Adipose tissue (tissue), 3 donors: ENCODE measurements at places on chromosomes 11 and 22. TPM values are rescaled to one million over a fixed set of nuclear protein-coding genes. Genes with fewer than 3 reads are reported as not detected.

The NAALAD2 gene
- 5.5 TPM for polyA plus RNA-seq

The MMP27 gene
- not detected for polyA plus RNA-seq

The GPHA2 gene
- 3.6 TPM for polyA plus RNA-seq

The C11orf97 gene
- polyA plus RNA-seq = not detected

The KCNC1 gene
- 0.03 TPM for polyA plus RNA-seq

The OR51B4 gene
- not detected for polyA plus RNA-seq

The PLEKHB1 gene
- 1.1 TPM for polyA plus RNA-seq

The NLRP14 gene
- not detected for polyA plus RNA-seq

The APOA1 gene
- polyA plus RNA-seq = 3.5 TPM

The SLCO2B1 gene
- 15.2 TPM for polyA plus RNA-seq

The CCDC15 gene
- 0.60 TPM for polyA plus RNA-seq

The SPTBN2 gene
- 0.22 TPM for polyA plus RNA-seq

The CD3E gene
- 4.3 TPM for polyA plus RNA-seq

The OOSP2 gene
- polyA plus RNA-seq = not detected

The OR52M1 gene
- polyA plus RNA-seq = not detected

The IGLL1 gene
- polyA plus RNA-seq = not detected

The SHISAL1 gene
- 0.13 TPM for polyA plus RNA-seq

The OR8G5 gene
- not detected for polyA plus RNA-seq

The POU2AF2 gene
- polyA plus RNA-seq = 0.19 TPM

The CNGA4 gene
- polyA plus RNA-seq = 0.13 TPM

The ELMOD1 gene
- polyA plus RNA-seq = 0.19 TPM

The TMEM191C gene
- 0.64 TPM for polyA plus RNA-seq

The NLRP10 gene
- not detected for polyA plus RNA-seq

The PLAAT2 gene
- polyA plus RNA-seq = 1.5 TPM

The KDM4D gene
- polyA plus RNA-seq = 0.34 TPM

The CHADL gene
- polyA plus RNA-seq = 2.9 TPM

The PATE2 gene
- polyA plus RNA-seq = not detected

The OSBP2 gene
- polyA plus RNA-seq = 0.79 TPM

The SERPING1 gene
- 163 TPM for polyA plus RNA-seq

The MRGPRX4 gene
- polyA plus RNA-seq = not detected

The KREMEN1 gene
- 18.4 TPM for polyA plus RNA-seq

The P2RY2 gene
- 1.0 TPM for polyA plus RNA-seq

The BDNF gene
- 0.33 TPM for polyA plus RNA-seq

The SLC1A2 gene
- 0.37 TPM for polyA plus RNA-seq

The ZDHHC8 gene
- 28.0 TPM for polyA plus RNA-seq

The CALCA gene
- polyA plus RNA-seq = 0.15 TPM

The MS4A7 gene
- polyA plus RNA-seq = 22.1 TPM

The MGAT3 gene
- 3.5 TPM for polyA plus RNA-seq

The RIMBP3B gene
- 0.08 TPM for polyA plus RNA-seq

The PAMR1 gene
- 14.6 TPM for polyA plus RNA-seq

The OR8K5 gene
- polyA plus RNA-seq = not detected

The MMP13 gene
- not detected for polyA plus RNA-seq

The HORMAD2 gene
- 0.03 TPM for polyA plus RNA-seq

The SPDYC gene
- not detected for polyA plus RNA-seq

The C22orf15 gene
- polyA plus RNA-seq = 0.12 TPM

The HSPB2 gene
- 32.5 TPM for polyA plus RNA-seq

The SSTR3 gene
- 0.11 TPM for polyA plus RNA-seq

The XKR3 gene
- polyA plus RNA-seq = not detected

The GLYATL1 gene
- 0.79 TPM for polyA plus RNA-seq

The APLP2 gene
- polyA plus RNA-seq = 120 TPM

The NF2 gene
- polyA plus RNA-seq = 15.9 TPM

The FOLR1 gene
- polyA plus RNA-seq = 2.7 TPM

The LIF gene
- polyA plus RNA-seq = 117 TPM

The SCUBE2 gene
- 72.2 TPM for polyA plus RNA-seq
